ENCODE measurements at places on chromosomes 6 and 20. TPM values are rescaled to one million over a fixed set of nuclear protein-coding genes. Genes with fewer than 3 reads are reported as not detected.

HLA-DOB gene
- 0.43 TPM for total RNA-seq

GRCh38 chr6:3363296-3364025 lies 93.4 kb downstream of the SLC22A23 start:
- no peak for DNase-seq

- no peak for DNase-seq
Measured at GRCh38 chr6:161413355-161413771, 139.5 kb upstream of the AGPAT4 start.

DNA sequence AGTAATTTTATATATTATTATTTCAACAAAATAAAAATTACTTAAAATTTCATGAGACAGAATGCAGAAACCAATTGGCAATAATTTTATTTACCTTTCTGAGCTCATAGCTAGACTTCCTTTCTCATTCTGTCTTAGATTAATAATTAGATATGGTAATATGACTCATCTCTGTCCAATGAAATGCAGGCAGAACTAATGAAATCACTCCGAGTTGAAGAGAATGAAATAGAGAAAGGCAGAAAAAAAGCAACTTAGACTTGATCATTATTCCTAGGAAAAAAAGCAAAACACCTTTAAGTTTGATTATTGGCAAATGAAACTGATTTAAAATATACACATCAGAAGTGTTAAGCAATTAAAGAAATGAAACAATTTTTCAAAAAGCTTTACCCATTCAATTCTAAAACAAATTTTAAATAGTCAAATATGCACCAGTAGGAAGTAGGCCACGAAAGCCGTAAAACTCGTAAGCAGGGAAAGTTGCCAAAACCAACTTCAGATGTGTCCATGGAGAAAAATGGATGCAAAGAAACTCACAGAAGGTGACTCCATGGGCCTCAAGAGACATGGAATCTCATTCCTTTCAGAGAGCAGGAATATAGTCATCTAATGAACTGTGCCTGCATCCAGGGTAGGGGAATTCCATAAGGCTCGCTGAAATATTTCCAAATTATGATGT lies 293.8 kb upstream of the RGS17 start:
- peak; percentile 8 for DNase-seq

DNA sequence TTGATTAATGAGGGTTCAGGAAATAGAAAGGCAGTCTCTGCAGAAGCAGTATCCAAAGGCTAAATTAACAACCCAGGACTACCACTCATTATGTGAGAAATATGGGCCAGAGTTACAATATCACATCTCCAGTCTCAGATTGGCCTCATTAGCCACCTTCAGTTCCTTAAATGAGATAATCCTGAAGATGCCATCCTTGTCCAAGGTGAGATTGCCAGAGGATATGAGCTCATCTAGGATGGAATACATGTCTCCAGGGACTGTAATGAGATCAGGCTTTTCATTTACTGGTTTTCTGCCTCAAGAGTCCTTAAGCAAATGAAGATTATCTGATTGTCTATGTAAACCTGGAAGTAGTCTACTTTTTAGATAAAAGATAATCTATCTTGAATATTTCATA lies 196.3 kb downstream of the FUT9 start:
- no peak for DNase-seq

DNA sequence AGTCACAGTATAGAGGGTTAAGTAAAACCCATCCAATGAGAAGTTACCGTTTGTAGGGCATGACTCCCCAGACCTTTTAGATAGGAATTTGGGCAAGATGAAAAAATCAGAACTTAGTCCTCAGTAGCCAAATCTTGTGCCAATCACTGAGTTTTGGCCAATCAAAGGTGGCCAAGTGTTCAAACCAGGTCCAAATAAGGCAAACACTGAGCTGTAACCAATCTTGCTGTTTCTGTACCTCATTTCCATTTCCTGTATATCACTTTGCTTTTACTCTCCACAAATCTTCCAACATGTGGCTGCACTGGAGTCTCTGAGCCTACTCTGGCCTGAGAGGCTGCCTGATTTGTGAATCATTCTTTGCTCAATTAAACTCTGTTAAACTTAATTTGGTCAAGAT lies 81.8 kb upstream of the GPR6 start:
- DNase-seq: peak; percentile 2

DNA sequence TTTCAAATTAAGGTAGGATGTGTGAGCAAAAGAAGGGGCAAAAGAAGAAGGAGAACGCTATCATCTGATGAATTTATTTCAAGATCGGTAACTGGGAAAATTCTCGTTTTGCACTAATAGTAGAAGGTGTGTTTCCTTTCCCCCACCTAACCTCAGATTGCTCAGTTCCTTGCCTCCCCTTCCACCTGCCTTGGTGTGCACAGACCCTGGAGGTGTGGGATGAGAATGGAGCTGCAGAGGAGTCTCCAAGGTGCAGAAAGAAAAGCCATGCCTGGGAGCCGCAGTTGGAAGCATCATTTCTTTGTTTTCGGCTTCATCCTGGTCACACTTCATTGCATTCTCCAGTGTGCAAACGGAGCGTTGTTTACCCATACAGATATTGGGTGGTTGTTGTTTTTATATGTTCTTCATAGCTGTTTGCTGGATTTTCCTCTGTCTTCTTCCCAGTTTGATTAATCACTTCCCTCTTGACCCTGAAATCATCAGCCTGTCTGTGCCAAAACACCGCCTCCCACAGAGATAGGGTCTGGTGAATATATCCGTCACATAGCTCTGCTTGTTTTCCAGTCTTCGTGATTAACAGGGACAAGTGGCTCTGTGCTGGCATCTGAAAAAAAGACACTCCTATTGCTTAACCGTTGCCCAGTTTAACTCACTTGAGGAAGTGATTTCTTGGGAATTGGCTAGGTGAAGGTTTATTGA lies 40.2 kb upstream of the NEDD9 start:
- DNase-seq: peak; percentile 75

DNA sequence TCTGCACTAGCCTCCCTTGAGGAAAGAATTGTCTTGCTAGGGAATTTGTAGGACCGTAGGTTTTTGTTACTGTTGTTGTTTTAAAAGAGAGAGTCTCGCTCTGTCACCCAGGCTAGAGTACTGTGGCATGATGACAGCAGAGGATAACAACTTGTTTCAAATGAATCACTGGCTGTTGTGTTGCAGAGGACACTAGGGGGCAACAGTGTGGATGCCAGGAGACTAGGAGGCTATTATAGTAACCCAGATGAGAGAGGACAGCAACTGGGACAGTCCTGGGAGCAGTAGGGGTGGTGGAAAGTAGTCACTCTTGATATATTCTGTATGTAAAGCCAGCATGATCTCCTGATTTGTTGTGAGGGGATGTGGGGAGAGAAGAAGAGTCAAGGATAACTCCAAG lies 41.8 kb upstream of the LAMA4 start:
- peak; percentile 51 for DNase-seq

DNA sequence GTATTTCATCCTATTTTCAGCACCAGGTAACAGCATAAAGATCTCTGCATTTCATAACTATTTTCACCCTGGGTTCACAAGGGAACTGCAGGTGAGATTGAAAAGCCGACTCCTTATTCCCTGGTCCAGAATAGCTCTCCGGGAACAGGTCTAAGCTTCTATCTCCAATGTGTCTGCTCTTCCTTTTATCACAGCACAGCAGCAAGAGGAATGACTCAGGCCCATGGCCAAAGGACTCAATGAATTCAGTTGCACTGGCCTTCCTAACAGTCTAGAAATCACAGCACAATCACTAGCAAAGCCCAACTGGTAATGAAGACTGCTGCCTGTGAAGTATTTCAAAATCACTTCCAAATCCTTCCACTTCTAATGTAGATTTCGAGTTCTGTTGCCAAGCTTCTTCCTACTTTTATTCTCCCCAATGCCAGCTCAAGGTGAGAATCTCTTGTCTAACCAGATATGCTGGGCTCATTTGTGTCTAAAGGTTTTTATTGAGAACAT lies 30.7 kb downstream of the HMGN3 start:
- DNase-seq: no peak
